Metanephros (tissue), 2 donors: ENCODE measurements at places on chromosomes 3 and 15. TPM values are rescaled to one million over a fixed set of nuclear protein-coding genes. Genes with fewer than 3 reads are reported as not detected.

LINGO1 gene
- 8.5 TPM for total RNA-seq

PLA2G4E gene
- 0.29 TPM for total RNA-seq

CDHR4 gene
- total RNA-seq: 0.35 TPM

MESP2 gene
- 0.41 TPM for total RNA-seq

CLSTN2 gene
- total RNA-seq: 6.8 TPM

COLQ gene
- 10.6 TPM for total RNA-seq

KLHDC8B gene
- 39.2 TPM for total RNA-seq
